ENCODE measurements at places on chromosomes 7 and 10. TPM values are rescaled to one million over a fixed set of nuclear protein-coding genes. Genes with fewer than 3 reads are reported as not detected.

SPDYE3 gene
- total RNA-seq, result not detected

TMEM140 gene
- total RNA-seq, result 1.9 TPM

PIP gene
- not detected for total RNA-seq

DLX5 gene
- not detected for total RNA-seq

OR2A12 gene
- not detected for total RNA-seq

SPDYE11 gene
- total RNA-seq, result not detected

CALML3 gene
- not detected for total RNA-seq

AGR2 gene
- not detected for total RNA-seq

TLX1 gene
- total RNA-seq, result not detected

FXYD4 gene
- not detected for total RNA-seq

GNAI1 gene
- 55.1 TPM for total RNA-seq

OGA gene
- total RNA-seq, result 98.2 TPM

RASSF4 gene
- 9.6 TPM for total RNA-seq

SLC35G1 gene
- 5.3 TPM for total RNA-seq

XRCC2 gene
- total RNA-seq, result 10.8 TPM

DUSP5 gene
- total RNA-seq, result 9.5 TPM

GRCh38 chr7:96322373-96322695, 436 bp upstream of the SLC25A13 start:
- DNase-seq, result no peak

DNA sequence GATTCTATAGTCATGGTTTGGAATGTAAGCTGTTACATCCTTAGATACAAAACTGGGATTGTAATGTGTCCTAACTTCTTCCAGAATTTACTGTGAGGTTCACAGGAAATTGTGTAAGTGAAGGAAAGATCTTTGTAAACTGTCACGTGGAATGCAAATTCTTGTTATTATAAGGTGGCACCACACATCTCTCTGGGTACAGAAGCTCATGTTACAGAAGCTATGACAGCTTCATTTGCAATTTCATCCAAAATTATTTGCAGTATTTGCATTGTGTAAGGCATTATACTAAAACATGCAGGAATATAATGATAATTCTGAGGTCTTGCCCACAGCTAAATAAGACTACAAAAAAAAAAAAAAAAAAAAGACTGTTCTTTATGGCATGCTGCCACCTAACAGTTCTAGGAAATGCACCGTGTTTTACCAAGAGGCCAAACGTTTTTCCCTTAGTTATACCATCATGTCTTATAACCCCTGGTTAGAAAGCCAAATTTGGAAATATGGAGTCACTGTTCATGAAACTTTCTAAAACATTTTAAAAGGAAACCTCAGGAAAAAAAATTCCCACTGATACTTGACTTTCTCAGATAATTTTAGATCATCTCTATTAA, 17.6 kb downstream of the MINDY3 start:
- DNase-seq, result no peak

- no peak for DNase-seq
These were observed 891.2 kb downstream of the PCDH15 start for GRCh38 chr10:53909791-53910190.

DNA sequence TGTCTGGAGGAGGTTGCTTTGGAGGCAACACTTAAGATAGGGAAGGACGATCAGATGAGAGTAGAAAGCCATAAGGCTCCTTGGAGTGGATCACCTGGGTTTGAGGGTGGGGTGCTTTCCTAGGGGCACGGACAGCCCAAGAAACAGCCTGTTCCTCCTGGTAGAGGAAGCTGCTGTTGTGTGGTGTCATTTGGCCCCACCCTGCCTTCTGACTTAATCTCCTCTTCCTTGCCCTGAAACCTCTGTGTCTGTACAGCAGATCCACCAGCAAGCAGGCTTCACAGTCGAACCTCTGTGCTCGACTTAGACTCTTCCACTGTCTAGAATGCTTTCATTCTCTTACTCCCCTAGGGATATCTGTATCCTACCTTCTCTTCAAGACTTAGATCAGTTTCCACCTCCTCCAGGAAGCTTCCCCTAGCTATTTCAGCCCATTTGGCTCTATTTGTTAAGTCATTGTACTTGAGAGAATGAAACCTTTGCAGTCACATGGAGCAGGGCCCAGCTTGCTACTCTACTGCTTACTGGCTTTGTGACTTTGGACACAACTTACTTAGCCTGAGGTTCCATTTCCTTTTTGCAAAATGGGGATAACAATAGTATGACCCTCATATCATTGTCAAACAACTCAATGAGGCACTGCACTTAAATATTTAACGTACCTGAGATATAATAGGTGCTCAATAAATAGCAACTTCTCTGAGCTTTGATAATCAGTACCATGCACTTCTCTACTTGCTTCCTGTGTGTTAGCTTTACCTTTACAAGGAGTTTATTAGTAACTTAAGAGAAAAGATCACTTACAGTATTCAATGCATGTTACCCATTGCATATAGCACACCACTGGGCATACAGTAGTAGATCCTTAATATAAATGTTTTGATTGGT, 5.0 kb downstream of the MXI1 start:
- no peak for DNase-seq

DNA sequence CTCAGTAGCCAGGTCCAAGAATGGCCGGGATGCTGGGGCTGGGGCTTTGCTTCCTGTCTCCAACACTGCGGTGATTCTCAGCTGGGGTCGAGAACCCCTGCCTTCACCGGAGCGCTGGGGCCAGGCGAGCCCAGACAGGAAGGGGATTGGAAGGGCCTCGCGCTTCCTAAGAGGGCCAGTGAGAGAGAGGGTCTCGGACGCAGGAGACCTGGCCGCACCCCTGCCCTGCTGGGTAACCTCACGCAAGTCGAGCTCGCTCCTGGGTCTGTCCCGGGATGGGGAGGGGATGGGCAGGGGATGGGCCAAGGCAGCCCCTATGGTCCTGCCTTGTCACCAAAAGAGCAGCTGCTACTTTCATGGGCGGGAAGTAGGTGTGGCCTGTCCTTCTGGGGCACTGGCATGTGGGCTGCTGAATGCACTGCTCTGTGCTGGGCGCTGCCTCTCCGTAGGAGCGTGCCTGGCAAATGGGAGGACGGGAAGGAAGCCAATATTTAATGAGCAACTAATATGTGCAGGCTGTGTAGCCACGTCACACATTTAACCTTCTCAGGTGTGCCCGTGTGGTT, 20.0 kb downstream of the KCNK18 start:
- no peak for DNase-seq

- no peak for DNase-seq
These were observed 65.5 kb downstream of the C10orf143 start for GRCh38 chr10:130045091-130045652.

DNA sequence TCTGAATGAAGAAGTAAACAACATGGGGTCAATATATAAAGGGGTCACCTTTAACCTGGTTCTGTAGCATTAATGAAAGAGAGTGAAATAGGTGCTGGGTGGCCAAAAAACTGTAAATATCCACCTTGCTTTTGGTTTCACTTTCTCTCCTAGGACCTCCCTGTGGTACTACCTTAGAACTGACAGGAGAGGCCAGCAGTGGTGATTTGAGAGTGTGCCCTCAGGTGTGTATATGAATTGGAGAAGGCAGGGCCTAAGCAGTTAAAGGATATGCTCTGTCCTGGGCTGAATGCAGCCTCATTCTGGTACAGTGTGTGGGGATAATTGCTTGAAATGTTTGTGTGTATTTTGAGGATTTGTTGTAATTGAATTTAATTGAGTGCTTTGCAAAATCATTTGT, 62.0 kb downstream of the BBS9 start:
- no peak for DNase-seq

GRCh38 chr10:110214371-110214826, 7.0 kb downstream of the MXI1 start:
- DNase-seq, result no peak

GRCh38 chr7:28550580-28551186, 138.4 kb downstream of the CREB5 start:
- DNase-seq, result no peak

DNA sequence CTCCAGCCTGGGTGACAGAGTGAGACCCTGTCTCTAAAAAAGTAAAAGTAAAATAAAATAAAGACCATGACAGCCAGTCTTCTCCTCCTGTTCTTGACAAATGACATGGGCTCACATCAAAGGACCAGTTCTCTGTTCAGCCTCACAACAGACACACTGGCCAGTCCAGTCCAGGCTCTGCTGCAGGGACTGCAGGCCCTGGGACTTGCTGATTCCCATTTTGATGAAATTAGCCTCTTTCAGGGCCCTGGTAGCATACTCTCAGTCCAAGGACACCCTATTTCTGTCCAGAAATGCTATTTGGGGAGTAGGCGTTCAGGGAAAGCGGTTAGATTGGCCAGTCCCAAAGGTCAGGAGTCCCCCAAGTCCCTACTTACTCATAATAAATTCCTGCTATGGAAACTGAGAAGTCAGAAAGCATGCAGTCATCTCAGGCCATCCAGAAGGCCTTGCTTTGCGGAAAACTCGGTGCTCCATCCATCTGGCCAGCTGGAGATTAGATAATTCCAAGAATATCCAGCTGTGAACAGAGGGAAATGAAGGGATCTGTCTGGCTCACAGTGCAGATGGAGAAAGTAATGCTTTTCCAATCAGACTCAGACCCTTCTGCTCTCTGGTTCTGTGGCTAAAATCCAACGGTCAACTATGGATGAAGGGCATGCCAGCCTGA, 74.4 kb downstream of the RAB11FIP2 start:
- no peak for DNase-seq

GRCh38 chr10:72719941-72720592, 28.1 kb downstream of the MCU start:
- DNase-seq, result no peak

DNA sequence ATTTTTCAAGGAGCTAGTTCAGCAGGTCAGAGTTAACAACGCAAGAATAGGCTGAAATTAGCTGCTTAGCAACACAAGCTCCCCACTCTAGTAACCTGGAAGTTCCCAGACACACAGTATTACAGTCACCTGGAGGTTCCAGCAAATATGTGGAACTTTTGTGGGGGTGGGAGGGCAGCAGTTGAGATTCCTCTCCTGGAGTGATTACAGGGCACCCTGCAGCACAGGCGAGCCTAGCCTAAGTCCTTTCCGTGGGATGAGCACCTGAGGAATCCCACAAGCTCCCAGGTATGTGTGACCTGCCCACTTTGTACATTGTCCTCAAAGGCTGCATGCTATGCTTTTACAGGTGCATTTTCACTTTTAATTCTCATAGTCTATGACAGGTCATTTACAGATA, 13.6 kb downstream of the TPK1 start:
- DNase-seq, result no peak

DNA sequence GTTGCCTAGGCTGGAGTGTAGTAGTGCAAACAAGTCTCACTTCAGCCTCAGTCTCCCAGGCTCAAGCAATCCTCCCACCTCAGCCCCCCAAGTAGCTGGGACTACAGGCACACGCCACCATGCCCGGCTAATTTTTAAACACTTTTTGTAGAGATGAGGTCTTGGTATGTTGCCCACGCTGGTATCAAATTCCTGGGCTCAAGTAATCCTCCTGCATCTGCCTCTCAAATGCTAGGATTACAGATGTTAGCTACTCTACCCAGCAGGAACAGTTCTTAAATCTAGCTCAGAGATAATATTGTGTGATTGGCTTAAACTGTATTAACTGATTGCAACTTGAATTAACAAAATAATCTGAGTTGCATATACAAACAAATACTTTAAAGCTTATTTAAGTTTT, 82.9 kb downstream of the CDK14 start:
- DNase-seq, result no peak

DNA sequence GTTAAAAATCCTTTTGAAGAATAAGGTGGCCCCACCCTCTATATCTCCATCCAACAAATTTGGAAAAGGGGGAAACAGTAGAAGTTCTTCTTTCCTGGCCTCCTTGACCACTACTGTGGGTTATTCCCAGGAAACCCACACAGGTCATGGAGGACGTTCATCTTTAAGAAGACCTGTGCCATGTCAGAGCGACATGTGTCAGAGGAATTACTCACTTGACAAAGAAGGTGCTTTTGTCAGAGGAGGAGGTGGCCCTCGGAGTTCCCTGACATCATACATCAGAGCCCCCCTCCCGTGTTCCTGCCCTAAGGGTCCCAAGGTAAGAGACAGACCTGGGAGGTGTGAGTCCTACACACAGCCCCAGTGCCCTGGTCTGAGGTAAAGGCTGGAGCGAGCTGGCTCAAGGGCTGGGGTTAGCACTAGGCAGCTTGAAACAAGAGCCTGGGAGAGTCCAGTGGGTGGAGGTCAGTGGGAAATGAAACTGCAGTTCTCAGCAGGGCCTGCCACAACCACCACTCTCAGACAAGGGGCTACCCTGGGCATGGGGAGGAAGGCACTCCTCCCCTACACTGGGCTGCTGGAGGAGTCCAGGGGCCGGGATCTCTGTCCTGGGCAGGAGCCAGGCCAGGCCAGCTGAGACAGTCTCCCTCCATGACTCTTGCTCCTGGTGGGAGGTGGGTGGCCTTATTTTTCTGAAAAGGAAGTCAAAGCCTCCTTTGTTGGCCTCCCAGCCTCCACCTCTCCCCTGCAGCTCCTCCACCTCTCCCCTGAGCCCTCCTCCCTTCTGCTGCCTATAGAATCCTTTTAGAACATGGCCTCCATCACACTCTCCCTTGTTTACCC, 21.8 kb upstream of the ZMIZ1 start:
- DNase-seq, result no peak

DNA sequence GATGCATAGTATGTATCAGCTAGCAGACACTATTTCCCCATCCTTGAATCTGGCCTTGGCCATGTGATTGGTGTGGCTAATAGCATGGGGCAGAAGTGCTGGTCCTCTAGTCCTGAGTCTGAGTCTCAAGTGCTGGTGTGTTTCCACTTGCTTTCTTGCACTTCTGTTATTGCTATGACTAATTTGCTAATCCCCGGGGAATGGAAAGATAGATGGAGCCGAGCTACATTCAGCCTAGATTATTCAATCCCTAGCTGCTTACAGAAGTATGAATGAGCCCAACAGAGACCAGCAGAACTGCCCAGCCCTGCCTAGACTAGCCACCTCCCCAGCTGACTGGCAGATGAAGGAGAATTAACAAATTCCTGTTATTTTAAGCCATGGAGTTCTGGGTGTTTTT, 53.2 kb upstream of the SYPL1 start:
- DNase-seq, result no peak

DNA sequence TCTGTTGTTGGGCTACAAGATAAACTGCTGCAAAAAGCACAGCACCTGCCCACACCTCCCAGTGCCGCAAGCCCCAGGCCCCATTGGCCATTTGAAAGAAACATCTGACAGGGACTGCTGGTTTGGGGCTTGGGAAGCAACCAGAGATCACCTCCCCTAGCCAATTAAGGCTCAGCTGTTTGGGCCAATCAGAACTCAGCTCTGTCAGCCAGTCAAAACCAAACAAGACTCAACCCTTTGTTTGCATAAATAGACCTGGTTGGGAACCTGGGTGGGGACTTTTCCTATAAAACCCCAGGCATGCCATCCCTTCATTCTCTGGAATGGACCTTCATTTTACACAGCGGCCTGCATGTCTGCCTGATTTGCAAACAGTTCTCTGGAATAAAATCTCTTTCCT, 17.2 kb upstream of the NME8 start:
- DNase-seq, result no peak

DNA sequence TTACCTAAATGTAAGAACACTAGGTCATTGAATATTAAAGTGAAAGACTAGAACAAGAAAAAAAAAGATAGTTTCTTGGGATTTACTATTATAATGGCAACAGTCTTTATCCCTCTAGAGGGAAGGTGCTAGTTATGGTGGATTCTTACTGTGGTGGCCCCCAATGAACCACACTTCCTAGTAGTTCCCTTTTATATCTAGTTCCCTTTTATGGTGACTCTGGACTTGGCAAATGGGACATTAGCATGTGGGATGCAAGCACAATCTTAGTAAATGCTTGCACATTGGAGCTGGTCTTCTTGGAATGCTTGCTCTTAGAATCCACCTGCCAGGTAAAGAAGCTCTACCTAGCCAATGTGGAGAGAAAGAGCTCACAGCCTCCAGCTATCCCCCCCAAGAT, 430.2 kb downstream of the LRMDA start:
- DNase-seq, result no peak
